Adrenal gland (tissue), 19 donors: ENCODE measurements at places on chromosomes 7 and 10. TPM values are rescaled to one million over a fixed set of nuclear protein-coding genes. Genes with fewer than 3 reads are reported as not detected.
A peak's percentile ranks its signal among the peaks of the same experiment; 100 is the strongest.

CCL24 gene
- total RNA-seq, result not detected

ARMC3 gene
- total RNA-seq, result not detected

LOXL4 gene
- 3.8 TPM for total RNA-seq

DNA sequence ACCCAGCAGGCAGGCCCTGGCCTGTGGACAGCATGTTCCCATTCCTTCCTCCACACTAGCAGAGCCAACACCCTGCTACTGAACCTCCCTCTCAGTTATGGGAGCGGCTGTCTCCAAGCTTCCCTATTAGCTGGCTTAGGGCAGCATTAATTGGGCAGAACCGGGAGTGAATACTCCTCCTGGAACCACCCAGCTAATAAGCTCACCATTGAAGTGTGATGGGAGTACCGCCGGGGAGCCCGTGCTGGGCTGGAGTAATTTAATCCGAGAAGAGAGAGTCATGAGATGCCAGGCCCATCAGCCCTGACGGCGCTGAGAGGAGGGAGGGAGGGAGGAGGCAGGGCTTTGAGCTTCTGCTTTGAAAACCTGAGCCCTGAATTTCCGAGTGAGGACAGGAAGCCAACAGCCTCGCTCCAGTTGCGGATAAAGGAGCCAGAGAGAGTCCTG lies 31.8 kb upstream of the ELFN1 start:
- peaks cover under 1% of the 10 kb centered on the region for H3K27me3 ChIP-seq
- H3K4me1 ChIP-seq, result no peaks in the 10 kb centered on the region
- no peak overlapping the region for H3K4me3 ChIP-seq

DNA sequence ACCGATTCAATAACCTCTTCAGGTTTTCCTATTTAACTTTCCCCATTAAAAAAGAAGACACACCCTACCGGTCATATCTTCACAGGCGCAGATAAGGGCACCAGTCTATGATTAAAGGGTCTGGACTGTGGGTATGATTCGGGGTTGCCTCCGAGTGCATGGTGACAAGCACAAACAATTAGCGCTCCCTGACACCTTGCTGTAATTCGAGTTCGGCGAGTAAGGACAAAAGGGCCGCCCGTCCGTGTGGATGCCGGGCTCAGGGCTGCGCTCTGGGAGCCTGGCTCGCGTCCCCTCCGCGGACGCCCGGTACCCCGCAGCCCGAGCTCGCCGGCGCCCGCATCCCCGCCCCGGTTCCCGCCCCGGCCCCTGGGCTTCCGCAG lies 111.9 kb upstream of the RHEB start:
- H3K27ac ChIP-seq, result peak overlapping the region; percentile 96
- DNase-seq, result no peak
- H3K4me1 ChIP-seq, result peaks cover 9% of the 10 kb centered on the region
- H3K36me3 ChIP-seq, result no peaks in the 10 kb centered on the region
- no peaks in the 10 kb centered on the region for H3K27me3 ChIP-seq

DNA sequence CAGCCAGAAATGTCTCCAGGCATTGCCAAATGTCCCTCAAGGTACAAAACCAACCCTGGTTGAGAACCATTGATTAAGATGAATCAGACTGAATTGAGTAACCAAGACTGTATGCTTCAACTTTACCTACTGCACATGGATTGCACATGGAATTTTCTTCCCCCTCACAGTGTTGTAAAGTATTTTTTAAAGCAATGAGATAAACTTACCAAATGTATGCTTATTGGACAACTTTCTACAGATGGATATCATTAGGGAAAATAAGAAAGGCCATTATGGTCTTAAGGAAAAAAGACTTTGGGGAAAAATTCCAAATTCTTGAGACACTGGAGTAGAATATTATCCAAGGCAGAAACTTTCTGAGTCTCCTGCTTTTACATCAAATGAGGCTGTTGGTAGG lies 20.9 kb upstream of the MTPN start:
- H3K36me3 ChIP-seq, result no peaks in the 10 kb centered on the region
- no peaks in the 10 kb centered on the region for H3K4me1 ChIP-seq
- H3K27me3 ChIP-seq, result no peaks in the 10 kb centered on the region
- DNase-seq, result no peak
- no peak overlapping the region for H3K27ac ChIP-seq

GRCh38 chr10:98039690-98040381 lies 9.4 kb upstream of the CRTAC1 start:
- DNase-seq, result no peak
- no peaks in the 10 kb centered on the region for H3K36me3 ChIP-seq
- no peaks in the 10 kb centered on the region for H3K4me1 ChIP-seq
- no peak overlapping the region for H3K27ac ChIP-seq

- DNase-seq, result no peak
- no peaks in the 10 kb centered on the region for H3K36me3 ChIP-seq
- no peak overlapping the region for H3K27ac ChIP-seq
- H3K4me1 ChIP-seq, result peaks cover 12% of the 10 kb centered on the region
These were observed 13.3 kb downstream of the MYO1G start for GRCh38 chr7:44965441-44965903.

DNA sequence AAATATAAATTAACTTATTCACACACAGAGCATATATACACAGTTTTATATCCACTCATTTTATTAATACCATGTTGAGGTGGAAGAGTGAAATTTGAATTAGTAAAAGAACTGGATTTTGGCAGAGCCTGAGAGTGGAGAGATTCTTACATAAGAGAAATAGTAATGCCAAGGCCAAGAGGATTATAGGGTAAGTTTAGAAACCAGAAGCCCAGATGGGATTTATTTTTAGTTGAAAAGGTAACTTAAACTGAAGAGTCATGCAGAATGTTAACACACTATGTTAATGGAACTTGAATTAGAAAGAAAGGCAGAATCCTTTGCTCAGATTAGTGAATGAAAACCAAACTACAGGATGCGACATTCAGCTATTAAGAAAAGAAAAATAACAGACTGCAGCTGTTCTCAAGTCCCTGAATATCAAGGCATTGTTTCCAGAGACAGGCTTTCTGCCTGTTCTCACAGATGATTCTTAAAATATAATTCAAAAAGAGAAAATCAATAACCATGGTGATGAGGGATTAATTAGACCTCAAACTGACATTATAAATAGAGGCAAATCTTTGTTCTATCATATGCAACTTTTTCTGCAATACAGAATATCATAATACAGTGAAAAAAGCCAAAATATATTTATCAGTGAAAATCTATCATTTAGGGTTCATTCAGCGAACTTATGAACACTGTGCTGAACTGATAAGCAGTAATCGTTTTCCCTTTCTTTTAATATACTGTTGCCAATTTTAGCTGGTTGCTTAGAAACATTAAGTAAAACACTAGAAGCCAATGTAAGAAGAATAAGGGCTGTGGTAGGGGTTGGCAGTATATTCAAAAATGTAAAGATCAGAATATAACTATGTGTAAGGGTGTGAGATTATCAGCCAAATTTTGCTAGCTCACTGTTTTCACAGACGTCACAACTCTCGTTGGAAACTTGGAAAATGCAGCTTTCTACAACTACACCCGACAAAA lies 34.4 kb downstream of the HECTD2 start:
- peaks cover 9% of the 10 kb centered on the region for H3K4me1 ChIP-seq
- no peak overlapping the region for H3K27ac ChIP-seq
- DNase-seq, result no peak
- no peak overlapping the region for H3K4me3 ChIP-seq

- no peaks in the 10 kb centered on the region for H3K27me3 ChIP-seq
- no peak overlapping the region for H3K4me3 ChIP-seq
- no peaks in the 10 kb centered on the region for H3K36me3 ChIP-seq
- no peaks in the 10 kb centered on the region for H3K4me1 ChIP-seq
- DNase-seq, result peak; percentile 90
- no peak overlapping the region for H3K27ac ChIP-seq
These were observed 43.8 kb downstream of the EXOC6 start for GRCh38 chr10:92891885-92892690.

GRCh38 chr10:71767420-71768035 lies 5.8 kb downstream of the VSIR start:
- H3K36me3 ChIP-seq, result no peaks in the 10 kb centered on the region
- H3K27me3 ChIP-seq, result no peaks in the 10 kb centered on the region
- H3K27ac ChIP-seq, result peak overlapping the region; percentile 81
- peaks cover 30% of the 10 kb centered on the region for H3K4me1 ChIP-seq
- peak; percentile 48 for DNase-seq

NRG3 gene
- total RNA-seq, result 3.8 TPM

- peaks cover under 1% of the 10 kb centered on the region for H3K36me3 ChIP-seq
- H3K4me3 ChIP-seq, result no peak overlapping the region
- no peak for DNase-seq
- H3K27me3 ChIP-seq, result no peaks in the 10 kb centered on the region
- peak overlapping the region; percentile 66 for H3K27ac ChIP-seq
These were observed 33.4 kb downstream of the CCM2 start for GRCh38 chr7:45033261-45033930.

- no peak overlapping the region for H3K27ac ChIP-seq
These were observed 67.5 kb downstream of the GPR141 start for GRCh38 chr7:37751096-37751495.

GRCh38 chr10:16780338-16780880 lies 36.8 kb downstream of the RSU1 start:
- H3K4me1 ChIP-seq, result no peaks in the 10 kb centered on the region
- DNase-seq, result no peak
- no peak overlapping the region for H3K27ac ChIP-seq
- no peak overlapping the region for H3K4me3 ChIP-seq

NME8 gene
- total RNA-seq, result not detected

AKAP9 gene
- 61.0 TPM for total RNA-seq

DNA sequence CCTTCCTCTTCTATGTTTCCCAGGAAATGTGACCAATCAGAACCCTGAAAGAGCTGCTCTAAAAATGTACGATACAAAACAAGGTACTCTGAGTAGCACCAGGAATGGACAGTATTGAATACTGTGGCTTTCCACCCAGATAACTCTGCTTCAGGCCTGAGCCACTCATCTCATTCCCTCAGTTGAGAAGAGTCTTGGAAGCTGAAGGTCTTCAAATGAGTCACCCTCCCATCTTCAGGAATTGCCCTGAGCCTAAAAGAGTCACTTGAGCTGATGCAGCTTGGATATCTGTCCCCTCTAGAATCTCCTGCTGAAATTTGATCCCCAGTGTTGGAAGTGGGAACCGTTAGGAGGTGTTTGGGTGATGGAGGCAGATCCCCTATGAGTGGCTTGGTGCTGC lies 210.4 kb downstream of the DGKI start:
- no peaks in the 10 kb centered on the region for H3K4me1 ChIP-seq
- no peaks in the 10 kb centered on the region for H3K27me3 ChIP-seq
- no peaks in the 10 kb centered on the region for H3K36me3 ChIP-seq
- no peak overlapping the region for H3K4me3 ChIP-seq
- H3K27ac ChIP-seq, result no peak overlapping the region

DNA sequence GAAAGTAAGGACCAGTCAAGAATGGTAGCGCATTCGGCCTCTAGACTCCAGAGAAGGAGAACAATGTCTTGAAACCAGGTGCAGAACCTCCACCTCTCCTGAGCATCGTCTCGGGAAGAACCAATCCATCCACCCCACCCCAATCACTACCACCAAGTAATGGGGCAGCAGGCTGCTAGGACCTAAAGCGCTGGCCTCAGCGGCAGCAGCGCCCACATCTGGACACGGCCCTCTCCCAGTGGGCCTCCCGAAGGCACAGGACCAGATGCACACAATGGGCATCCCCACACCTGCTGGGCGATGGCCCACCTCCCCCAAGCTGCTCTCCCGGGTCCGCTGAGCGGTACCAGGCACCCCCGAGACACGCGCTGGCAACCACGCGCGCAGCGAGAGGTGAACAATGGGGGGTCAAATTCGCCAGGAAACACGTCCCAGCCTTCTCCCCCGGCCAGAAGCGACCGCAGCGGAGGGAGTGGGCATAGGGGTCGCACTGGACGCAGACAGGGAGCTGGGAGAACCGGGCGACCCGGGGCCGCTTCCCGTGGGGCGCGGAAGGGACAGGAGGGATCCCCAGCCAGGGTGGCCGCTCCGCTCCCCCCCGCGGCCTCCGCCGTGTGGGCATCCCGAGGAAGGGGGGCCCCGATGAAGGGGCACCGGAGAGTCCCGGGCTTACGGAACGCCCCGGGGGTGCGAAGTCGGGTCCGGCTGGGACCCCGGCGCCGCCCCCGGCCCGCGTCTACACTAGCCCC lies 506 bp downstream of the CTTNBP2 start:
- peaks cover 6% of the 10 kb centered on the region for H3K4me1 ChIP-seq
- peak overlapping the region; percentile 90 for H3K4me3 ChIP-seq
- DNase-seq, result peak; percentile 54
- H3K27me3 ChIP-seq, result no peaks in the 10 kb centered on the region
- H3K36me3 ChIP-seq, result no peaks in the 10 kb centered on the region
- H3K27ac ChIP-seq, result peak overlapping the region; percentile 26

GRCh38 chr7:134021836-134022235 lies 105.3 kb upstream of the LRGUK start:
- DNase-seq, result no peak
- H3K27me3 ChIP-seq, result no peaks in the 10 kb centered on the region
- no peak overlapping the region for H3K4me3 ChIP-seq
- no peak overlapping the region for H3K27ac ChIP-seq
- no peaks in the 10 kb centered on the region for H3K4me1 ChIP-seq
- no peaks in the 10 kb centered on the region for H3K36me3 ChIP-seq

DNA sequence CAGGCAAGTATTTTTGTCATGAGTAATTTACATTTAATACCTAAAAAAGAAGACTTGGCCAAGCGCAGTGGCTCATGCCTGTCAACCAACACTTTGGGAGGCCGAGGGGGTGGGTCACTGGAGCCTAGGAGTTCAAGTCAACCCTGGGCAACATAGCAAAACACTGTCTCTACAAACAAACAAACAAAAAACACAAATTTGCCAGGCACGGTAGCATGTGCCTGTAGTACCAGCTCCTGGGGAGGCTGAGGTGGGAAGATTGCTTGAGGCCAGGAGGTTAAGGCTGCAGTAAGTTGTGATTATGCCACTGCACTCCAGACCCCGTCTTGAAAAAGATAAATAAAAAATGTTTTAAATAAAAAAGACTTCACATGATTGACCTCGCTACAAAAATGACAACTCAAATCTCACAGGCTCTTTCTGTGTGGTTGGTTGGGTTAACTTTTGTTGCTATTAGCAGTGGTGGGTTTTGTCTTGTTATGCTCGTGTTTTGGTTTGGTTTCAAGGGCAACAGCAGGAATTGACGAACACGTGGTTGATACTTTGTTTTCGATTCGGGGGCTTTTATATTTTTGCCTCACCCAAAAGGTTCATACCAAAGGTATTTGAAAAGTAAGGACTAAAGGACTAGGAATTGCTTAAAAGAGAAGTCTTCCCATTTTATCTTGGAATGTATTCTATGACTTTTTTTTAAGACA lies 227.2 kb upstream of the MKLN1 start:
- no peak overlapping the region for H3K27ac ChIP-seq
- H3K27me3 ChIP-seq, result no peaks in the 10 kb centered on the region
- no peak for DNase-seq
- H3K4me1 ChIP-seq, result peaks cover 46% of the 10 kb centered on the region
- H3K4me3 ChIP-seq, result no peak overlapping the region
- peaks cover 20% of the 10 kb centered on the region for H3K36me3 ChIP-seq

GRCh38 chr7:99193527-99194220 lies 14.2 kb downstream of the KPNA7 start:
- no peak overlapping the region for H3K27ac ChIP-seq
- no peaks in the 10 kb centered on the region for H3K4me1 ChIP-seq
- DNase-seq, result peak; percentile 31
- no peaks in the 10 kb centered on the region for H3K27me3 ChIP-seq

MYO1G gene
- total RNA-seq, result 4.8 TPM

- H3K4me1 ChIP-seq, result no peaks in the 10 kb centered on the region
- no peak overlapping the region for H3K27ac ChIP-seq
- no peaks in the 10 kb centered on the region for H3K36me3 ChIP-seq
- H3K4me3 ChIP-seq, result no peak overlapping the region
These were observed 28.6 kb upstream of the PPP2R2D start for GRCh38 chr10:131872011-131872826.
